ENCODE measurements at places on chromosomes 7 and 10.

DNA sequence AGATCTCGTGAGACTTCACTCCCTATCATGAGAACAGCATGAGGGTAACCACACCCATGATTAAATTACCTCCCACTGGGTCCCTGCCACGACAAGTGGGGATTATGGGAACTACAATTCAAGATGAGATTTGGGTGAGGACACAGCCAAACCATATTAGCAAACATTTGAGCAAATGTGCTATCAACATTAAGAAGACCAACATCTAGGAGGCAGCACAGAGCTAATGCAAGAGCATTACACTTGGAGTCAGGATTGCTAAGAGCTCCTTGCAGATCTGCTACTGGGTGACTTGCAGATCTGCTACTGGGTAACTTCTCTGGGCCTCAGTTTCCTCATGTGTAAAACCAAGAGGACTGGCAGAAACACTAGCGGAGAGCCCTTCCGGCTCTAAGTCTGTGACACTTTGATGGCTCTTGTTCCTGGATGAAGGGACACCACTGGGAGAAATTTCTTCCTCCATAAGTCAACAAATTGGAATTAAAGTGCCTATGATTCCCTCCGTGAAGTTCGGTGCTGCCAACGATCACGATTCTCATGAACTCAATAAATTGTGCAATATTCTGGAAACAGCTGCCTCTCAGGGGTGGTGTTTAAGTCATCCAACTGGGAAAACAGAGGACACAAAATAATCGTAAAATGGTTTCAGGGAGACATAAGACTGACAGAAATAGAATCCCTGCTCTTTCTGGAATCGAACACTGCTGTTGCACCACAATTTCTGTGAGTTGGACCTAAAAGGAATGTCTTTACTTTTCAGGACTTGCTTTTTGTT lies 115.8 kb upstream of the ITGB1 start:
- DNase-seq, result no peak
- H3K4me1 ChIP-seq, result no peaks in the 10 kb centered on the region
- no peak overlapping the region for H3K4me3 ChIP-seq
- no peaks in the 10 kb centered on the region for H3K27me3 ChIP-seq

DNA sequence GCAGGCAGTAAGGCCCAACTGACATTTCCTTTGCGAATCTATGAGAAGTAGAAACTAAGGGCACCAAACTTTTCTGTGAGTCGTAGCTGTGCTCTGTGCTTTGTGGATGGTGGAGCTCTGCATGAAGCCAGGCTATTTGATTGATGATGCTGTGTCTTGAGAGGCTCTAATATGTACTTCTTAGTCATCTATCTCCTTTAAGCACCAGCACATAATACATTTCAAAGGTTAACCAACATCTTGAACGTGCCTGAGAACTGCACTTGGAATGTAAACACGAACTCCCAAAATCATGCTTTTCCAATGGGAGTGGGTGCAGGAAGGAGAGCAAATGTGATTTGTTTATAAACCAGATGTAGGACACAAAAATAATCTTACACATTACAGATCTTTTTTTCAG lies 411.6 kb downstream of the PARD3 start:
- no peak for DNase-seq
- H3K4me1 ChIP-seq, result peaks cover 7% of the 10 kb centered on the region
- H3K27me3 ChIP-seq, result no peaks in the 10 kb centered on the region
- no peaks in the 10 kb centered on the region for H3K36me3 ChIP-seq
- H3K27ac ChIP-seq, result no peak overlapping the region

DNA sequence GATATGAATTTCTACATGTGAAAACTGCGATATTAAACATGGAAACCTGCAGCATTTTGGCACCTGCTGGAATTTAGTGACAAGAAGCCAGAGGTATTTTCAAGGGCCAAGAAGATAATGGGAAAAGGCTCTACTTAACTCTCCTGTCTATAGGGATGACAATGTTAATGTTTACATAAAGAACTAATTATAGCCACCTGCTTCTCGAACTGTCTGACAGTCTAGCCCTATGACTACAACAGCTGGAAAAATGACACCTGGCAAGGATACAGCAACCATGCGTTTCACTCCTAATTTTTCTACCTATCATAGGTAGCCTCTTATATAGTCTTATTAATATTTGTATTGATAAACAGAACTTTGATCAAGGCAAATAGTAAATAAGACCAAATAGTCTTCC lies 49.6 kb downstream of the MAGI2 start:
- no peak for DNase-seq
- no peaks in the 10 kb centered on the region for H3K27me3 ChIP-seq
- no peaks in the 10 kb centered on the region for H3K36me3 ChIP-seq
- H3K4me1 ChIP-seq, result no peaks in the 10 kb centered on the region
- no peak overlapping the region for H3K27ac ChIP-seq
- H3K4me3 ChIP-seq, result no peak overlapping the region

GRCh38 chr10:102610441-102610887 lies 33.8 kb upstream of the TRIM8 start:
- no peak overlapping the region for H3K27ac ChIP-seq
- peaks cover 17% of the 10 kb centered on the region for H3K36me3 ChIP-seq
- DNase-seq, result no peak
- H3K4me1 ChIP-seq, result peaks cover 48% of the 10 kb centered on the region

DNA sequence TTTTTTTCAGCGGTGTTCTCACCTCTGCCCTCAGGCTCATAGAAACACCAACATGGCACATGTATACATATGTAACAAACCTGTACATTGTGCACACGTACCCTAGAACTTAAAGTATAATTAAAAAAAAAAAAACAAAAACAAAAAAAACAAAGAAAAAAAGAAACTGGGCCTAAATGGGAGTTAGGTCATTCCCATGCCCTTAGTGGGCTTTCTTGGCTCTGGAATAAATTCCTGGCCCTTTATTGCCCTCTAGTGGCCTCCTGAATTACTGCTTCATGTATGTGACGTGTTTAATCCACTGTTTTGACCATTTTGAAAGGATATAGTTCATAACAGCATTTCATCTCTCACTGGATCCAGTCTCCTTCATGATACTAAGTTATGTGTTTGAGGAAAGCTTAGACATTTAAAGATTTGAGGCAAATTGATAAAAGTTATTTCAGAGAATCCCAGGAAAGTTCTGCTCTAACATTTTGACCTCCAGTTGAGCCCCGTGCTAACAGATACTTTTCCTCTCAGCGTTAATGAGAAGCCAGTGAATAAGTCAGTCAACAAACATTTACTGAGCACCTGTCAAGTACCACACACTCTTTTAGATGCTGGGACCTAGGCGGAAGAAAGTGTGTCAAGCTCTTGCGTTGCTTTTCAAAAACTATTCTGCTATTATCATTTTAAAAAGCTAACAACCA lies 54.7 kb upstream of the SYPL1 start:
- no peaks in the 10 kb centered on the region for H3K27me3 ChIP-seq
- no peak overlapping the region for H3K27ac ChIP-seq
- H3K4me3 ChIP-seq, result no peak overlapping the region
- DNase-seq, result peak; percentile 90

GRCh38 chr7:148045521-148045920 lies 545.0 kb upstream of the C7orf33 start:
- H3K27ac ChIP-seq, result no peak overlapping the region
- H3K36me3 ChIP-seq, result no peaks in the 10 kb centered on the region
- no peaks in the 10 kb centered on the region for H3K4me1 ChIP-seq
- DNase-seq, result no peak
- no peaks in the 10 kb centered on the region for H3K27me3 ChIP-seq

DNA sequence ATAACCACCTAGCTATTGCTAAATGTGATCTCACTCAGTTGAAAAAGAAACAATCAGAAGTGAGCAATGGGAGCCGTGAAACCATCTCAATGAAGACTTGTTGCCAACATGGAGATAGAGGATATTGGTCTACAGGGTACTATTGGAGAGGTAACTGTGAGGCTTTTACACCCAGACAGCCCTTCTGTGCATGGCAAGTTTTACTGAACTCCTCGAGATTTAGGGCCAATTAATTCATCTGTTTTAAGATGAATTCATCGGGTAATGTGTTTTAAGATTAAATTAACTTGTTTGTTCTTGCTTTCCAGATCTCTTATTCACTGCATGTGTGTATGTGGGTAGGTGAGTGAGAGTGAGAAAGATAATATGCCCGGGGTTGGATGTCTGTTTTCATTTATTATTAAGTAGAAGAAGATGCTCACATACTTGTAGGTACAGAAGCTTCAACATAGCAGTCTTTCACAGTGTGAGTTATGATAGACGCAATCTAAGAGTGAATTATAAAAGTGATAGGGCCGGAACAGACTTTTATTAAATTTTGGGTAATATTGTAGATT lies 323.8 kb downstream of the EXOC4 start:
- no peaks in the 10 kb centered on the region for H3K4me1 ChIP-seq
- H3K27me3 ChIP-seq, result no peaks in the 10 kb centered on the region
- no peaks in the 10 kb centered on the region for H3K36me3 ChIP-seq
- H3K4me3 ChIP-seq, result no peak overlapping the region
- no peak overlapping the region for H3K27ac ChIP-seq

GRCh38 chr10:8174762-8175161 lies 120.3 kb downstream of the GATA3 start:
- no peak overlapping the region for H3K27ac ChIP-seq
- no peak for DNase-seq
- H3K36me3 ChIP-seq, result no peaks in the 10 kb centered on the region
- H3K27me3 ChIP-seq, result no peaks in the 10 kb centered on the region

DNA sequence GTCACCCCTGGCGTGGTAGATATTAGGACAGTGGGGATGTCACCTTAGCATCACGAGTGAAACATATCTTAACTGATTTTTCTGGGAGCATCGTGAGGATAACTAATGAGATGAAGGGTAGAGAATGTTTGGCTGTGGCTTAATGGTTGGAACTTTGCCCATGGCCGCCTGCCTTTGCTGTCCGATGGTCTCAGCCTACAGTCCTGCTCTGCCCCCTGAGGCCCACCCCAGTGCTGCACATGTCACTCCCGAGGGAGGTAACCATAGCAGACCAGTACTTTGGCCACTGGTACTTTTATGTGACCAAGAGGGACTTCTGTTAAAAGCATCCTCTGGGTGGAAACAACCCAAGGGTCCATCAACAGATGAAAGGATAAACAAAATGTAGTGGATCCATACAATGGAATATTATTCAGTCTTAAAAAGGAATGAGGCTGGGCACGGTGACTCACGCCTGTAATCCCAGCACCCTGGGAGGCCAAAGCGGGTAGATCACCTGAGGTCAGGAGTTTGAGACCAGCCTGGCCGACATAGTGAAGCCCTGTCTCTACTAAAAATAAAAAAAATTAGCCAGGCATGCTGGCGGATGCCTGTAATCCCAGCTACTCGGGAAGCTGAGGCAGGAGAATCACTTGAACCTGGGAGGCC lies 58.4 kb downstream of the TACR2 start:
- H3K36me3 ChIP-seq, result peaks cover 19% of the 10 kb centered on the region
- H3K4me1 ChIP-seq, result peaks cover 14% of the 10 kb centered on the region
- DNase-seq, result no peak

GRCh38 chr7:44265728-44266127 lies 59.7 kb downstream of the CAMK2B start:
- peaks cover 2% of the 10 kb centered on the region for H3K27me3 ChIP-seq
- peaks cover 37% of the 10 kb centered on the region for H3K4me1 ChIP-seq

GRCh38 chr7:22672846-22673680 lies 53.9 kb upstream of the IL6 start:
- H3K36me3 ChIP-seq, result no peaks in the 10 kb centered on the region
- no peak overlapping the region for H3K4me3 ChIP-seq

DNA sequence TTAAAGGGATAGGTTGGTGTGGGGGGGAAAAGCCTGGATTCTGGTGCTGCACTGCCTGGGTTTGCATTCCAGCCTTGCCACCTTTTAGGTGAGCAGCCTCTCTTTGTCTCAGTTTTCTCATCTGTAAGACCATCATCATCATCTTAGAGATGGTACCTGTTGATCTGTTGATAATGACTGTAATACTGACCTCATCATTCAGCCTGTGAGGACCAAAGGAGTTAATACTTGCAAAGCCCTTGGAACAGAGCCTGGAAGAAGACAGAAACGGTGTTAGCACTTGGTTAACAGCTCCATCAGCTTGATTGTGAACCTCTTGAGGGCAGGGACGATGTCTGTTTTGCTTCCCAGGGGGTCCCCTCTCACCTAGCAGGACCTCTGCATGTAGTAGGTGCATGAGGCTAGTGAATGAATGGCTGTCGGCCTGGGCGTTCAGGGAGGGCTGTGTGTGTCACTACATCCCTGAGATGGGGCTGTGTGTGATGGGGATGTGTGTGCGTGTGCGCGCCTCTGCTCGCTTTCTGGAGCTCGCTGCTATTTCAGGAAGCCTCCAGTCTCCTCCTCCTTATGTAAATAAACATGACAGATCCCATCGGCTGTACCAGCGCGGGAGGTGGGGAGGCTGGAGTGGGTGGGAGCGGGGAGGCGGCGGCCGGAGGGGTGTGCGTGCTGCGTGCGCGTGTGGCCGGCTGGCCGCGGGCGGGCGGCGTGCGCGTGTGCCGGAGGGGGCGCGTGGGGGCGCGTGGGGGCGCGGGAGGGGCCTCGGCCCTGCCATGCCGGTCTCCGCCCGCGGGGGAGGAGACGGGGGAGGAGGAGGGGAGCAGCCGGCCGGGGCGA lies 61.2 kb downstream of the NEURL1 start:
- peak overlapping the region; percentile 20 for H3K4me3 ChIP-seq
- no peak overlapping the region for H3K27ac ChIP-seq
- peaks cover 2% of the 10 kb centered on the region for H3K36me3 ChIP-seq

DNA sequence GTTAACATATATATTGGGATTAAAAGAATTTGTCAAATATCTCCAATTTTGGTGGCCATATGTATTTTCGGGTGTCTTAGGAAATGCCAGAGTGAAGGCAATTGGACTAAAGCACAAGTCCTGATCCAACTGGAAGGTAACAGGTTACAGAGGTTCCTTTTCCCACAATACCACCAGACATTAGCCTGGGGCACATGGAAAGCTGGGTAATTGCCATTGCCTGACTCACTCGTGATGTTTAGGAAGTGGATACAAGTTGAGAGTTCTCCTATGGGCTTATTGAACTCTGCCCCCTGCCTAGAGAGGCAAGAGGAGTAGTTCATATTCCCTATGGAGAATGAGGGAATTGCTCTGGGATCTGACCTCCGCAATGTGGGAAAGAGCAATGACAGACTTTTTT lies 5.7 kb downstream of the DNAH11 start:
- H3K4me3 ChIP-seq, result no peak overlapping the region
- H3K36me3 ChIP-seq, result no peaks in the 10 kb centered on the region
- H3K27ac ChIP-seq, result no peak overlapping the region
- peaks cover 2% of the 10 kb centered on the region for H3K4me1 ChIP-seq
- peaks cover 13% of the 10 kb centered on the region for H3K27me3 ChIP-seq

DNA sequence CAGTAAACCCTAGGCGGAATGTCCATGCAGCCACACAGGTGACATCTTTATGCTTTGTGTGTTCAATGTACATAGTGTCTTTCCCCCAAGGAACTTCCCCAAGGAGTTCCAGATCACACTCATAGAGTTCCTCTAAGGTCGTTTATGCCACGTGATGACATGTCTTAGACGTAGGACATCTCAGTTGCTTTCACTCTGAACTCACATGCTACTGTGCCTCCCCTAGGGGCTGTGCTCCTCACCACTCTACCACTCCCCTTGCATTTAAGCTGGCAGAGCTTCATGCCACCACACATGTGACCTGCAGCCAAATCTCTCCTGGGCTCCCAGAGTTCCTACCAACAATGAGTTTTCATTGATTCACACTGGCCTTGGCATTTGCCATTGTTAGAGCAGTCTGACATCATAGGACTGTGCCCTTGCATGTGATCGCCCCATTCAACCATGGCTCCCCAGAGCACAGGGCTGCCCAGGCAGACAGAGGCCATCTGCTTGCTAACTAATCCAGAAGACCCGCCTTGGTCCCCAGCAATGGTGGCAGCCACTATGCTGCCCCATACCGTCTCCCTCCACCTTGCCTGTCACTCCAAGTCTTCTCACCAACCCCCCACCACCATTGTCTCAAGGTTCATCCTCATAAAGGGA lies 95.3 kb upstream of the MACROH2A2 start:
- H3K36me3 ChIP-seq, result no peaks in the 10 kb centered on the region
- H3K4me1 ChIP-seq, result no peaks in the 10 kb centered on the region
- no peaks in the 10 kb centered on the region for H3K27me3 ChIP-seq
- H3K4me3 ChIP-seq, result no peak overlapping the region
- no peak for DNase-seq
